ENCODE measurements at places on chromosomes 4 and X.

- DNase-seq = no peak
These were observed 15.6 kb upstream of the TAB3 start for GRCh38 chrX:30904632-30905031.

- DNase-seq = no peak
These were observed 201.2 kb downstream of the CHIC2 start for GRCh38 chr4:53863158-53863557.

DNA sequence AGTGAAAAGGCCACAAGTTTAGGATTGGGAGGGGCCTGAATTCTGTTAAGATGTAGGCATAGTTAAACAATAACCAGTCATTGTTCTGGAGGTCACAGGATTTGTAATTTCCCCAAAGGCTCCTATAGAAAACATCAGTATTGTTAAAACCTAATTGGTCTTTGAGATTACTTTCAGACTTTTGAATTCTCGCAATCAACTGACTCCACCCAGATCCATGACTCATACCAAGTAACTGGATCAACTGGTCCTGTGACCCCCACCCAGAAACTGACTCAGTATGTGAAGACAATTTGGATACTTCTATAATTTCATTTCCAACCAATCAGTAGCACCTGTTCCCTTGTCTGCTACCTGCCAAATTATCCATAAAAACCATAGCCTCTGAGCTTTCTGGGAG lies 28.4 kb downstream of the MAGEB16 start:
- no peak for DNase-seq

- no peak for DNase-seq
These were observed 44.4 kb downstream of the FIP1L1 start for GRCh38 chr4:53421791-53422190.

GRCh38 chr4:98652996-98653395 lies 5.4 kb downstream of the TSPAN5 start:
- no peak for DNase-seq

- no peak for DNase-seq
These were observed 69.6 kb upstream of the SLC4A4 start for GRCh38 chr4:71269233-71269632.

- DNase-seq = no peak
These were observed 81.7 kb upstream of the STOX2 start for GRCh38 chr4:183823434-183823833.

- no peak for DNase-seq
These were observed 35.9 kb downstream of the ANTXR2 start for GRCh38 chr4:80036949-80037685.
